ENCODE measurements at places on chromosomes 3 and 15. TPM values are rescaled to one million over a fixed set of nuclear protein-coding genes. Genes with fewer than 3 reads are reported as not detected.

Gene CADPS
- not detected for total RNA-seq

- peak; percentile 9 for DNase-seq
These were observed 13.4 kb upstream of the GHSR start for GRCh38 chr3:172461530-172462138.

- DNase-seq, result no peak
These were observed 11.4 kb upstream of the OCA2 start for GRCh38 chr15:28110481-28110881.

GRCh38 chr15:54820811-54821210 is 375.9 kb downstream of the RSL24D1 start:
- no peak for DNase-seq

GRCh38 chr3:128335621-128336296 is 130.9 kb downstream of the DNAJB8 start:
- no peak for DNase-seq

Data from HFFc6 (cell line).